ENCODE measurements at places on chromosomes 7 and 10.

GRCh38 chr10:83371696-83372490, 767.4 kb upstream of the GHITM start:
- no peak for DNase-seq

GRCh38 chr10:106980495-106981451, 183.7 kb downstream of the SORCS1 start:
- DNase-seq = no peak

DNA sequence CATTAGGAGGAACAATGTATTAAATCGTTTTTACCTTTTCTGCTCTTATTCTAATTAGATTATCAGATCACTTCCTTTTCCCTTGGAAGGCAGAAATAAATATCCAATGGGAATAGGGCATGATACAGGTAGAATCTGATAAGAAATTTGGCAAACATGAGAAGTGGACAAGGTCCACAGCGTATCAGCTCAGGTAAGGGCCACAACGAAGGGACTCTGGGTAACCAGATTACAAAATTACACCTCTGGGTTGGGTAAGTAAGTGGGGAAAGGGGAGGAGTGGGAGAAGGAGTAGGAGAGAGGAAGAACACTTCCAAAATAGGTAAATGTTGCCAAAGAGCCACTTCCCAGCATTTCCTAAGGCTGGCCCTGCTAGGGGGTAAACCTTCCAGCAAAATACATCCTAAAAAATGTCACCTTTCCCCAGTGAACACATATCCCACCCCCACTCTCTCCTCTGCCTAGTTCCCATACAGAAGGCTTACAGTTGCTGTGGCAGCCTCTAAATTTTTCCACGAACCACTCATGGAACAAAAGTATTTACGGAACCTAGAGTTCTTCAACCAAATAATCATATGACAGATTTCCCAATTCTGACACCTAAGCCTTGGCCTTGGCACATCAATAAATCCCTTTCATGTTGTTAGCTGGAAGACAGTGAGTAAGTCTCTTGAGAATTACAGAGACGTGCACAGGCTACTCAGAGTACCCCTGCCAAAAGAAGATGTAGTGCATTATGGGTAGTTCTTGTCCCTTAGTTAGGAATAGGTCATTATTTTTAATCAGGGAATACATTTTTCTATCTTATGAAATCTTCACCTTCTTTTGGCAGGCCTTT, 51.5 kb upstream of the DLX6 start:
- DNase-seq = no peak

- DNase-seq = no peak
Measured at GRCh38 chr10:71501402-71501801, 104.7 kb downstream of the CDH23 start.

DNA sequence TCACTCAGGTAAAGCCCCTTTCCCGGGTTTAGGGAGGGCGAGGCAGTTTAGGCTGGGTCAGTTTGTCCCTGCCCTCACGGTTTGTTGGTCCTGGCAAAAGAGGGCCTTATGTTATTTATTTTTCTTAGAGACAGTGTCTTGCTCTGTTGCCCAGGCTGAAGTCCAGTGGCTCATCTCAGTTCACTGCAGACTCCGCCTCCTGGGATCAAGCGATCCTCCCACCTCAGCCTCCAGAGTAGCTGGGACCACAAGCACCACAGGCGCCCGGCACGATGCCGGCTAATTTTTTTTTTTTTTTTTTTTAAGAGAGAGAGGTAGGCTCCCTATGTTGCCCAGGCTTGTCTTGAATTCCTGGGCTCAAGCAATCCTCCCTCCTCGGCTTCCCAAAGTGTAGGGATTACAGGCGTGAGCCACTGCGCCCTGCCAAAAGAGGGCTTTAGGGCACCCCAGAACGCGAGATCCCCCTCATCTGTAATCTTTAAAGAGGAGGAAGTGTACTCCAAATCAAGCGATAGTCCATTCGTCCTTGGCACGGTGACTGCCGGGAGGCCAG, 626 bp upstream of the BMS1 start:
- no peak for DNase-seq

DNA sequence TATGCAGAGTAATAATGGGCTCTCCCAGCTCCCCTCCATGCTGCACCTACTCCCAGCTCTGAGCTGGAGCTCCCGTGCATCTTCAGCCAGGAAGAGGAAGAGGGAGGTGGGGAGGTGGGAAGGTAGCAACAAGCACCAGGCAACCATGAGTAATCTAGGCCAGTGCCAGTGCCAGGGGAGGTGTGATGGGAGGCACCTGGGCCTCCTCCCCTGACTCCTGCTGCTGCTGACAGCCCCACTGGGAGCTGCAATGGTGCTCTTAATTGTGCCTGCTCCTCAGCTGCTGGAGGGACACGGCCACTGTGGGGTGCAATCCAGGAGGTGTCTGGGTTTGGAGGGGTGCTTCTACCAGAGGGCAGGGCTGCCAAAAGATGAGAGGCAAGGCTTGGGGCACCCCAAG, 243.0 kb downstream of the PLXNA4 start:
- no peak for DNase-seq

DNA sequence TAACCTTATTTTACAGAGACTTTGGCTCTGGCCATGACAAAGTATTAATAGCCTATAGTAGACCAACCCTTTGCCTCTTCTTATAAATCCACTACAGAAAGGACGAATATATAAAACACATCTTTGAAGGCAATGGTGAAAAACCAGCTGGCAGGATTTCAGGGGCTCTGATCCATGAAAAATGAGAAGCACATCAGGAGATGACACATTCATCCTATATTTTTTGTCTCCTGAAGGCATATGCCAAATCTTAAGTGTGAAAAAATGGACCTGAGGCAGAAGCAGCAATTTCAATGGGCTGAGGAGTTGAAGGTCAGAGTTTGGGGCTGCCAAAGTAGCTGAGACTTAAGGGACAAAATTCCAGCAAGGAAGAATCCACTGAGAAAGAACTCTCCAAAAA, 14.4 kb downstream of the RNF216 start:
- peak; percentile 12 for DNase-seq

- DNase-seq = no peak
Measured at GRCh38 chr7:1911571-1911970, 241.5 kb downstream of the ELFN1 start.

DNA sequence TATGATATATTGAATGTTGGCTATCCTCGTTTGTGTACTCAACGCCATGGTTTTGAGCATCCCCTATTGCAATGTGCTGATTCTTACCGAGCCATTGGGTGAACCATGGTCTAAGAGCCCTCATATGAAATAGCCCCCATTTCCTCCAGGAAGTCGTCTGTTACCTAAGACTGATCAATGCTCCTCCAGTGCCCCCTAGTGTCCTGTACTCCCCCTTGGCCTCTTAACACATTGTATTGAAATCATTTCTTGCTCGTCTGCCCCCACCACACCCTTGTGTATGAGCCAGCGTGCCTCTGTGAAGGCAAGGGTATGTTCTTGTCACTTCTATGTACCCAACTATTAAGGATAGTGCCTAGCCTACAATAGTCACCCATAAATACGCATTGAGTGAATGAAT, 11.2 kb upstream of the SLC35B4 start:
- peak; percentile 60 for DNase-seq

Measured in brain microvascular endothelial cell (primary cell).